Mucosa of descending colon (tissue), 3 donors: ENCODE measurements at places on chromosomes 13 and 19. TPM values are rescaled to one million over a fixed set of nuclear protein-coding genes. Genes with fewer than 3 reads are reported as not detected.
A peak's percentile ranks its signal among the peaks of the same experiment; 100 is the strongest.

GRCh38 chr19:1106841-1107660 lies 3.3 kb downstream of the GPX4 start:
- no peak for DNase-seq

GRCh38 chr19:8252922-8253589 lies 43.9 kb downstream of the CERS4 start:
- peak; percentile 78 for DNase-seq

DNA sequence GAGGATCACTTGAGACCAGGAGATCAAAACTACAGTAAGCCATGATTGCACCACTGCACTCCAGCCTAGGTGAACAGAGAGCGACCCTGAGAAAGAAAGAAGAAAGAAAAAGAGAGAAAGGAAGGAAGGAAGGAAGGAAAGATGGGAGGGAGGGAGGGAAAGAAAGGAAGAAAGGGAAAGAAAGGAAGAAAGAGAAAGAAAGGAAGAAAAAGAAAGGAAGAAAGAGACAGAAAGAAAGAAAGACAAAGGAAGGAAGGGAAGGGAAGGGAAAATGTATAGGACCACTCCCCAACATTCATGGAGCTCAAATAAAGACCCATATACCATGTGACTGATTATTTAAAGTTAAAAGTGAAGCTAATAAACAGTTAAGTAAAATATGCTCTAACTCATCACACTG lies 39.9 kb downstream of the SYDE1 start:
- DNase-seq, result no peak

GRCh38 chr19:6318772-6319171 lies 14.6 kb downstream of the ACER1 start:
- DNase-seq, result no peak

DNA sequence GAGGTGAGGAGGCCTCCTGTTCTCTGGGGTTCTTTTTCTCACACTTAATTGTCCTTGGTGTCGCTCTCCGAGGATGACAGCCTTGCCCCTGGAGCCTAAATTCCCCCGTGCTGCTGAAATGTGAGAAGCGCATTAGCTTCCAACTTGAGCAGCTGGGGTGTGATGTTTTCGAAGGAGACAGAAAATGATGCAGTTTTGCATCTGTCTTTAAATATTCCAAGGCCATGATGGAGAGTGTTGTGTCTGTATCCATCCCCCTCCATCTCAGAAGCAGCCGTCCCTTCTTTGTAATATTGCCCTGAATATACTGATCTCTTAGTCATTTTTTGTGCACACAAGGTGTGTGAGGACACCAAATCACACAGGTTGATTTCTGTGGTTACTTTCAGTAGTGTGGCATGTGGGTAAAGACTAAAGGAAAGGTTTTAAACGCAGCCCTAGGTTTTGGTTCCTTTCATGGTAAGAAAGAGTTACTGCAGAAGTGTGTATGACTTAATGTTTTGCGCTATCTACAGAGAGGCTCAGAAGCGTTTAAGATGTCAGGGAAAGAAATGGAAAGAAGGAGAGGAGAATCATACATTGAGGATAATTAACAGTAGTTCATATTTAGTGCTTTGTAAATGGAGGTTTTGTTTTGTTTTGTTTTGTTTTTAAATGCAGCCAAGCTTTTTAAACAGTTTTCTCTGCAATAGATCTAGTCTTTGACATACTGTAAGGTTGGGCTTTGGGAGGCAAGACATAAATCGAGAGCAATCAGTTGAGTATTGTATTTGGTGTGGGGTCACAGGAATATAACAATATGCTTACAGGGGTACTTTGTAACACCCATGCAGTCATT lies 1.6 kb downstream of the NBEA start:
- DNase-seq, result no peak

DNA sequence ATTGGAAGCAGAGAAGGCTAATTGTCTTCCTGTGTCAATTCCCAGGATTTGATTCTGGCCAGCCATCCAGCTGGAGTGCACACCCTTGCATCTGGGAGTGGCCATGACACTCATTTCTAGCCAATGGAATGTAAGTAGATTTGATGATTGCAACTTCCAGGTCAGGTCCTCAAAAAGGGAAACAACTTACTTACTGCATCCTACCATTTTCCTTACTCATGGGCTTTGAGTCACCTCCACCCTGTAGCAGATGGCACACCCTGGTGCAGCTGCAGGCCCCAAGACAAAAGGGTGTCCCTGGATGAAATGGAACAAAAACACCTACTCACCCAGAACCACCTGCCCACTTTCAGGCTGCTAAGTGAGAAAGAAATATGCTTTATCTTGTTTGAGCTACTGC lies 27.3 kb upstream of the MPHOSPH8 start:
- no peak for DNase-seq

GRCh38 chr13:75770592-75771011 lies 134.5 kb downstream of the LMO7 start:
- no peak for DNase-seq

DNA sequence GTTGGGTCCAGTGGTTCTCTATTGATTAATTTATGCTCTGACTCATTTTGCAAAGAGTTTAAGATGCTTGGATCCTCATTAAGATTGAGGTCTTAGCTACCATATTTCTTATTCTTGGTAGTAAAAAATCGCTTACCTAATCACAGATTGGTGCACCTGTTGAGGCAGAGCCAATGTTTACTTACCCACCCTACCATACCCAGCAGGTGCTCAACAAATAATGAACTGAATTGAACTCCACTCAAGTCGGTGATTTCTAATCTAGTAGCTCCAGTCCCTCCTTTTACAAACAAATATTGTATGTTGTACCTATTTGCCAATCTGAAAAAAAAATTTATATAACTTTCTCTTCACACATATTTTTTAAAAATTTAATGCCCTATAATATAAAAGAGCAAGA lies 361.0 kb downstream of the FGF14 start:
- no peak for DNase-seq

GRCh38 chr13:31199527-31199848 lies 287 bp upstream of the B3GLCT start:
- DNase-seq, result no peak

DNA sequence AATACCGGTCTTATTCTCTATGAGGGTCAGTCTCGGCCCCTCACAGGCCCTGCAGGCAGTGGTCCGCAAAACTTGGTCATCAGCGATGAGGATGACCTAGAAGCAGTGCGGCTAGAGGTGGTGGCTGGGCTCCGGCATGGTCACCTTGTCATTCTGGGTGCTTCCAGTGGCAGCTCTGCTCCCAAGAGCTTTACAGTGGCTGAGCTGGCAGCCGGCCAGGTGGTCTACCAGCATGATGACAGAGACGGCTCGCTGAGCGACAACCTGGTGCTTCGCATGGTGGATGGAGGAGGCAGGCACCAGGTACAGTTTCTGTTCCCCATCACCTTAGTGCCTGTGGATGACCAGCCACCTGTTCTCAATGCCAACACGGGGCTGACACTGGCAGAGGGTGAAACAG lies 1.8 kb downstream of the FREM2 start:
- no peak for DNase-seq

TNFRSF19 gene
- 3.8 TPM for total RNA-seq

APOC4 gene
- total RNA-seq, result not detected

GRCh38 chr13:34993470-34993869 lies 51.4 kb downstream of the NBEA start:
- no peak for DNase-seq

VSTM1 gene
- total RNA-seq, result not detected

DNA sequence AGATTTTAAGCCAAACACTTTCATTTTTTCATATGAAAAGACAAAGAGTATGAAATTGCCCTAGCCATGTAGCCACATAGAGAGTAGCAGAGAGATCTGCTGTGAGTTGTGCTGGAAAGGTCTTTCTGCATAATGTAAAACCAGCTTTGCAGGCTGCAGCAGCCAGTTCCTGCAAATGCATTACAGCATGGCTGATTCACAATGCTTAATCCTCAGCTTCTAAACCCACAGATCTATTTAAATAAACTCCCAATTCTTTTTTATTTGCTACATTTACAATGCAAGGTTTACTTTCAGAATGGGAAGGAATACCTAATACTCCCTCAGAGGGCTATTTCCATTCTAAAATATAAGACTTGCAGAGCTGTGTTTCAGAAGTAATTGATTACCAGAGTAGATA lies 185.6 kb upstream of the STARD13 start:
- DNase-seq, result no peak

- no peak for DNase-seq
Observed at GRCh38 chr19:18665771-18666202, 17.7 kb upstream of the CRTC1 start.

DNA sequence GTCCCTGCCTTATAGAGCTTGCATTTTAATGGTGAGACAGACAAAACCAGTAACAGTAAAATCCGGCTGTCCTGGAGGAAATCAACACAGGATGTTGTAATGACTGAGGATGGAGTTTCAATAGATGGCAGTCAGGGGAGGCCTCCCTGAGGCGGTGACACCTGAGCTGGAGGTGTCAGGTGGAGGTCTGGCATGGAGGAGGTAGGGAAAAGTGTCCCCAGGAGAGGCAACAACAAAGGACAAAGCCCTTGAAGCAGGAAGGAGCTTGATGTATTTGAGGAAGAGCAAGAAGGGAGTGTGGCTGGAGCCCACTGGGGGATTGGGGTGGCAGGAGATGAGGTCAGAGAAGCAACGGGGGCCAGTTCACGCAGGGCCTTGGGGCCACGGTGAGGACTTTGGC lies 7.8 kb downstream of the GRIN2D start:
- DNase-seq, result no peak

GRCh38 chr19:41928754-41929535 lies 696 bp upstream of the ERFL start:
- peak; percentile 53 for DNase-seq

KLK4 gene
- 3.4 TPM for total RNA-seq

- DNase-seq, result no peak
Observed at GRCh38 chr13:32882691-32883090, 133.5 kb upstream of the KL start.

DNA sequence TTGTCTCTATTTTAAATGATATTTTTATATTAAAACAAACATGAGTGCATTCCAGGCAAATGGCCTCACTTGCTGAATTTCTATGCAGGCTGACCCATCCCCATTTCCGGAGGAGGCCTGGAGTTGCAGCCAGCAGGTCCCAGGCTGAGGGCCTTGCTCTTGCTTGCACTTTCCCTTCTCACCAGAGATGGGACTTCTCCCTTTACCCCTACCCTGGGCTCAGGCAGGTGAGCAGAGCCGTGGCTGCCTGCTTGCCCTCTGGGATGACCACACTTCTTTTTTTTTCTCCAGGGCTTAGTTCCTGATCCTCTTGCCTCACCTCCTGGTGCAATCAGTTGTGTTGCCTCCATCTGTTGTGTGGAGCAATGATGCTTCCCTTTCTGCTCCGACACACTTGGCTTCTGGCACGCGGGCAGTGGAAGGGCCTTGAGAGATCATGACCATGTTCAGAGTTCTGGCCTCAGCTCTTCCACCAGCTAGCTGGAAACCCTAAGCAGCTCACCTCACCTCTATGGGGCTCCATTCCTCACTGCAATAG lies 11.1 kb upstream of the OLFM4 start:
- DNase-seq, result no peak

- peak; percentile 19 for DNase-seq
Observed at GRCh38 chr13:74062933-74063332, 71.3 kb downstream of the KLF12 start.
